NCI-H460 (cell line): ENCODE measurements at places on chromosomes 5 and 9. TPM values are rescaled to one million over a fixed set of nuclear protein-coding genes. Genes with fewer than 3 reads are reported as not detected.

DNA sequence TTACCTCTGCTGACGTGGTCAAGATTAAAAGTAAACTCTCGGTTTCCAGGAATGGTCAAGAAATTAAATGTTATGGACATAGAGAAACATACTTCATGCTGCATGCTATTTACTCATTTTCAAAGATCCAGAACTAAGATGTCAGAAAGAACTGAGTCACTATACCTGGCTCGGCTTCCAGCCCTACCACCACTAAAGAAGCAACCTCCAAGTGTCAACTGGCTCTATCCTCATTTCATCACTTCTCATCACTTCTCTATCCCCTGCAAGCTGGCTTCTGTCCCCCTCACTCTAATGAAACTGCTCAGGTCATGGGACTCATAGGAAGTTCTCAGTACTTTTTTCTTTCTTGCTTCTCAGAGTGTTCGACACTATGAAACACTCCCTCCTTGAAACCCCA, 116.2 kb downstream of the CDK5RAP2 start:
- no peak for DNase-seq

- DNase-seq = peak; percentile 71
Measured at GRCh38 chr9:33165263-33166151, 1.6 kb downstream of the B4GALT1 start.

- DNase-seq = no peak
Measured at GRCh38 chr5:4855036-4855435, 285.1 kb upstream of the ADAMTS16 start.

GRCh38 chr5:103829585-103829984, 267.0 kb upstream of the NUDT12 start:
- DNase-seq = peak; percentile 4

DNA sequence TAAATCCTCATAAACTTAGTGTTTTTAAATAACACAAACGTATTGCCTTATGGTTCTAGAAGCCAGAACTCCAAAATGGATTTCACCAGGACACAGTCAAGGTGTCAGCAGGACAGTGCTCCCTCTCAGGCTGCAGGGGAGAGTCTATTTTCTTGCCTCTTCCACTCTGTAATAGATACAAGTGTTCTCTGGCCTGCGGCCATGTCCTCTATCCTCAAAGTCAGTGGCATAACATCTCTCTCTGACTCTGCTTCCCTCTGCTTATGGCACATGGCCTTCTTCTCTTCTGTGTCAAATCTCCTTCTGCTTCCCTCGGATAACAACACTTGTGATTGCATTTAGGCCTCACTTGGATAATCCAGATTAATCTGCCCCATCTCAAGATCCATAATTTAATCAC, 129.4 kb upstream of the OR13F1 start:
- no peak for DNase-seq

GRCh38 chr5:35478856-35479682, 138.6 kb upstream of the SPEF2 start:
- peak; percentile 17 for DNase-seq

The OGN gene
- not detected in 2 replicates for total RNA-seq

The FBXL7 gene
- total RNA-seq = 3.9 TPM in 2 replicates

The FUBP3 gene
- 54.7 and 57.3 TPM in 2 replicates for total RNA-seq
